Calu3 (cell line): ENCODE measurements at places on chromosomes 5 and 9. TPM values are rescaled to one million over a fixed set of nuclear protein-coding genes. Genes with fewer than 3 reads are reported as not detected.

IGFBPL1 gene
- total RNA-seq, result 2.0 and 4.6 TPM in 2 replicates

SPATA31C1 gene
- total RNA-seq, result not detected in 2 replicates

DNA sequence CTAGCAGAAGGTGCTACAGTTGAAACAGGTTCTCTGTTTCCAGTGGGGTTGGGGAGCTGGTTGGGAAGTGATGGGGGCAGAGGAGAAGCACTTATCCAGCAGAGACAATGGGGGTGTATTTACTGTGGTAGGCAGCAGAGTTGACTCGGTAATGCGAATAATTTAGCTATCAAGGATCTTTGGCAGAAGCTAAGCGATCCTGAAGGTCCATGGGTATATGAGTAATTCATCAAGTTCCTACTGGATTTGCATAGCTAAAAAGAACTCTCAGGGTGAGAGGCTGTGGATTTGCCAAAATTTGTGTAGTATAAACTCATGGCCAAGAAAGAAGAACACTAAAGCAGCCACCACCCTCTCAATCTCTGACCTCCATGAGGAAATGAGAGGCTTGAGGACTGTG is 61.2 kb upstream of the EGFLAM start:
- H3K36me3 ChIP-seq, result no peaks in the 10 kb centered on the region
- H3K4me3 ChIP-seq, result no peak overlapping the region
- DNase-seq, result no peak

GRCh38 chr5:89604342-89604741 is 721.4 kb upstream of the MEF2C start:
- no peaks in the 10 kb centered on the region for H3K4me1 ChIP-seq
- no peak for DNase-seq
- no peak overlapping the region for H3K4me3 ChIP-seq
- no peaks in the 10 kb centered on the region for H3K27me3 ChIP-seq
- no peak overlapping the region for H3K27ac ChIP-seq

DNA sequence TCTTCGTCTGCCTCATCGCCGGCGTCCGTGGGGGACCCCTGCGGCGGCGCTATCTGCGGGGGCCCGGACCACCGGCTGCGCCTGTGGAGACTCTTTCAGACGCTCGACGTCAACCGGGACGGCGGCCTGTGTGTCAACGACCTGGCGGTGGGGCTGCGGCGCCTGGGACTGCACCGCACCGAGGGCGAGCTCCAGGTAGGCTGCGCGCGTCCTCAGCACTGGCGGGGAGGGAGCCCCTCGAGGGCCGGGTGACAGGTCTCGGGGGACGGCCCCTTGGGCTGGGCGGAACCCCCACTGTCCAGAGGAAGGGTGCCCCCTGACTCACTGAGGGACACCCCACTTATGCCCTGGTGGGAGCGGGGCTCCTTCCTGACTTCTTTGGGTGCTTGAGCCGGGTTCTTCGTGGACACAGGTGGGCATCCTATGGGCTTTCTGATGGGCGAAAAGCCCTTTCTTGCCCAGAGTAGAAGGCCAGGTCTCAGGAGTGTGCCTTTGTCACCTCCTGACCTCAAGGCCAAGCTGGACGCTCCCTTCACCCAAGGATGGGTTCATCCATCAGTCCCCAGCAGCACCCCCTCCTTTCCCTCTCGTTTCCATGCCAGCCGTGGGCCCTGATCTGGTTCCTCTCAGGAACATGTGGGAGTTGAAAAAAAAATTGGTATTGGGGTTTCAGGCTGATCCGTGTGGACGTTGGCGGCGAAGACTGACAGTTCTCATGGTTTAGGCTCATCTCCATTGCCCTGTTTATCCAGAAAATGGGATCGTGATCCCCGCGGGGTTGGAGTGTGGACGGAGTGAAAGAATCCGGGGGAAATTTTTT is 564 bp downstream of the SLC25A25 start:
- no peaks in the 10 kb centered on the region for H3K27me3 ChIP-seq
- H3K36me3 ChIP-seq, result peaks cover 28% of the 10 kb centered on the region
- DNase-seq, result no peak

- H3K36me3 ChIP-seq, result no peaks in the 10 kb centered on the region
- no peaks in the 10 kb centered on the region for H3K4me1 ChIP-seq
- no peak for DNase-seq
- H3K27me3 ChIP-seq, result peaks cover 97% of the 10 kb centered on the region
- no peak overlapping the region for H3K4me3 ChIP-seq
Measured at GRCh38 chr5:1654786-1655495, 131.2 kb upstream of the LPCAT1 start.
